T-helper 9 cell (primary cell): ENCODE measurements at places on chromosomes 5 and 9.

DNA sequence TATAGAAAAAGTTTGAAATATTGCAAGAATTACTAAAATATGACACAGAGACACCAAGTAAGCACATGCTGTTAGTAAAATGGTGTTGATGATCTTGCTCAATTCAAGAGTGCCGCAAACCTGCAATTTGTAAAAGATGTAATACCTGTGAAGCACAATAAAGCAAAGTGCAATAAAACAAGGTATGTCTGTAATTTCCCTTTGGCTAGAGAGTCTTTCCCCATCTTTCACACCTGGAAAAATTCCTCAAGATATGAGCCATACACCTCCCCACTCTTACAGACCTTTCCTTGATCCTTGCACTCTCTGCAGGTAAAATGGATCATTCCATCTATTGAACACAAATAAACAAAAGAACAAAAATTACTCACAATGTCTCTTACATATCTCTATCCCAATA is 597.8 kb downstream of the EFNA5 start:
- no peak for DNase-seq

- no peak for DNase-seq
Measured at GRCh38 chr5:173746047-173746646, 129.7 kb upstream of the BOD1 start.

GRCh38 chr9:133355881-133356357 is 368 bp downstream of the SURF1 start:
- DNase-seq: no peak

DNA sequence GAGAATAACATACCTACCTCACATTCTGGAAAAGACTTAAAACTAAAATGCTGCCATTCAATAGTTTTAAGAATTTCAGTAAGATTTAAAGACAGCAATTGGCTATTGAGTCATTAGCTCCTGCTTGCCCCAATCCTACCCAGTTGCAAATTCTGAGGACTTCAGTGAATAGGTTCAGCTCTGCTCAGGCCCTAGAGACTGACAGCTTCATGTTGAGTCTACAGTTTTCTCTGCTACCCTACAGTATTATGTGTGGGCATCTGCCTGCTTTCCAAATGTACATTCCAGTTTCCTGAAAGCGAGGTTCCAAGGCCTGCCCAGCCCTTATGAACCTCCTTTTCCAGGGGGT is 61.5 kb downstream of the ARSB start:
- no peak for DNase-seq

DNA sequence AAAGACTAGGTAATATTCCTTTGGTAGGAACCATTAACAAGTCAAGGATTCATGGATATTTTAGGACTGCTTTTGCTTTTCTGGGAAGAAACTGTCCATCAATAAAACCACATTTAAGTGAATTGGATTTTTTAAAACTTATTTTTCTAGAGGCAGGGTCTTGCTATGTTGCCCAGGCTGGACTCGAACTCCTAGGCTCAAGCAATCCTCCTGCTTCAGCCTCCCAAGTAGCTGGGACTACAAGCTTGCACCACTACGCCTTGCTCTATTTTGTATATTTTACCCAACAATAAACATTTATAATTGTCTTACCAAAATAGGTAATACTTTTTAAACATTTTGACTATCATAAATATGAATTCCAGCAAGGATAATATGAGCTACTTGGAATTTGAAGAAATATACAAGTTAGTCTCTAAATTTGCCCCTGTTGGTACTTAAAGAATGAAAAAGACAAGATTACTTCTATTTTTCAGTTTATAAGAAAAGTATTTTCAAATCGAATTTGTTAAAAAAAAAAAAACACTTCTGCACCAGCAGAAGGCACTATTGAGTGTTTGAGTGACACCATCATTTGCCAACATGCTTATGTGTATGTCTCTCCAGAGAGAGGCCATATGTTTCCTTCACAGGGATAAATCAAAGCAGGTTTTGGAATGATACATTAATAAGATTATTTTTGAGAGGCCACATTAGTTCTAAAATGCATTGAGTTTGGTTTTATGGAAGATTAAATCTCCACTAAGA is 60.0 kb upstream of the CARTPT start:
- DNase-seq: no peak

GRCh38 chr9:127114606-127115005 is 7.8 kb downstream of the ANGPTL2 start:
- no peak for DNase-seq
